NCI-H82 (cell line): ENCODE measurements at places on chromosomes 2 and 18.

DNA sequence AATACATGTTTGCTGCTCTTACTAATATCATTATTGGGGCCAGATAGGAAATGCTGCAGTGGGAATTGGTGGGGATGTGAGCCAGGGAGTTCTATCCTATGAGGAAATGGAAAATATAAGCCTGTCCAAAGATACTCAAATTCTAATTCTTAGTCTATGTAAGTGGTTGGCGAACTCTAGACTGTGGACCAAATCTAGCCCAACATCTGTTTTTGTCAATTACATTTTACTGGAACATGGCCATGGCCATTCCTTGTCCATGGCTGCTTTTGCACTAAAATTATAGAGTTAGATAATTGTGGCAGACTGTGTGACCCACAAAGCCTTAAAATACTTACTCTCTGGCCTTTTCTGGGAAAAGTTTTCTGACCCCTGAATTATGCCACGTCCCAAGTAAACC is 113.3 kb downstream of the MGAT5 start:
- no peak for DNase-seq

DNA sequence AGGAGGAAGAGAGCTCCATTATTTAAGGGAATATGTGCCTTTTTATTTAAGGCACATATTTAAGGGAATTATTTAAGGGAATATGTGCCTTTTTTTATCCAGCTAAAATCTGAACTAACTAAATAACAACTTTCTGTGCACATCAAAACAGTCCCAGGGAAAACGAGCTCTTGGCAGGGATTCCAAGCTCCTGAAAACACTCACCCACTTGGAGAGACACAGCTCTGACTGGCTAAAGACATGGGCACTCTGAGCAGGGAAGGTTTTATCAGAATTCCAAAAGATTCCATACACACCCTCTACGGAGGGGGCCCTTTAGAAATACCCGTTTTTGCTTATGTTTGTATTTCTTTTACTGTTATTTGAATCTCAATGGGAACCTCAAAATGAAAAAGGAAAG is 181.0 kb downstream of the ZNF516 start:
- no peak for DNase-seq

GRCh38 chr2:96869822-96870625 is at the start of gene SEMA4C:
TSS of gene SEMA4C (minus strand) at chr2:96870080. CDS start at chr2:96867886, 2,194 bp downstream.
- peak; percentile 60 for DNase-seq

DNA sequence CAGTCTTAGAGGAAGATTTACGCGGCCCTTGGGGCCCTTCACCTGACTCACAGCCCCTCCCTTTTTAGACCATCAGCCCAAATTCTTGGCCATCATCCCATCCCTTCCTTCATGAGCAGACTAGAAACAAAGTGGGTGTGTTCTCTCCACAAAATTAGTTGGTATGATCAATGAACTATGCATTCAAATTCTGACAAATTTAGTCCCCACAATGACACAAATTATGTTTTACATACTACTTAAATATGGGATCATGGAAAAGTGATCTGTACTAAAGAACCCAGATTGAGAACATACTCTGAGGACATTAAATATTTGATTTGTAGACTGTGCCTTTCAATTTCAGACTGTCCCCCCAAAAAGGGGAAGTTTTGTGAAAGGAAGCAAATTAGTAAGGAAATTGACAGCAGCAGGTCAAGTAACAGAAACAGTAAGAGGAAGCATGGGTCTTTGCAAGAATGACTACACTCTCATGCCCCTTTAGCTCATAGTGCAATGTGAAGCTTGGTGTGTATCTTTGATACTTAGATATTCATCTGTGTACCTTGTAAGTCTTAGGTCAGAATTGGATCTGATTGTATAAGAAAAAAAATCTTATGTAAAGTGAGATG is 2.2 kb upstream of the MAPRE2 start:
- DNase-seq = no peak

- DNase-seq = no peak
Observed at GRCh38 chr2:85846411-85846810, 42.4 kb downstream of the ST3GAL5 start.

DNA sequence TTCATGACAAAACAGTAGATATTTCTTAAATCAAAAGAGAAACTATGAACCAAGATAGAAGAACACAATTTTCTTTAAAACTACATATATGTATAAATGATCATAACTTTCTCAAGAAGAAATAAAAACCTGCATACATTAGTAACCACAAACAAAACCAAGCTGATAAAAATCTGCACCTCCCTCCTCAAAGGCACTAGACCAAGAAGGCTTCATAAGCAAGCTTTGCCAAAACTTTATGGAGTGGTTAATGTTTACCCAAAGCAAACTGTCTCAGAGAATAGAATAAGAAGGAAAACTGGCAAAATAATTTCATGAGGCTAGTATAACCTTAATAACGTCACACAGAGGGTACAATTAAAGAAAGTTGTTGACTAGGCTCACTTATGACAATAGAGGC is 138.3 kb downstream of the ZBTB7C start:
- DNase-seq = no peak
